ENCODE measurements at places on chromosomes 3 and 15. TPM values are rescaled to one million over a fixed set of nuclear protein-coding genes. Genes with fewer than 3 reads are reported as not detected.
A peak's percentile ranks its signal among the peaks of the same experiment; 100 is the strongest.

- DNase-seq, result no peak
Measured at GRCh38 chr15:78069052-78069414, 8.5 kb downstream of the TBC1D2B start.

DNA sequence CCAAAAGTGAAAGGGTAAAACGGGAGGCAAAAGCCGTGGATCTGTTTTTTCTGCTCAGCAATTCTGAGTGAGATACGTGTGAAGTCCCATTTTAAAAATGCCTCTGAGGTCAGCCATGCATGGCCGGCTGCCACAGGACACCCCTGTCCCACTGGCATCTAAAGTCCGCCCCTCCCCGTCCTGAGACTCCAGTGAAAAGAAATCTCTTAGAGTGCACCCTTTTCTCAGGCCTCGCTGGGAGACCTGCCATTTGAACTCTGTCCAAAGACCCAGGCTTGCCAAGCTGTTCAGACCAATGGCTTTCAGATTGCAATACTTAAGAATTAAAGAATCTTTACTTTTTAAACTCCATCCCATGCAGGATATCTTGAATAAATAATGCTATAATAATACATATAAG lies 61.0 kb upstream of the SLC24A5 start:
- DNase-seq, result no peak

GRCh38 chr15:48795901-48796300 lies 15.0 kb downstream of the CEP152 start:
- DNase-seq, result no peak

GRCh38 chr15:24961967-24962366 lies 7.2 kb downstream of the SNRPN start:
- DNase-seq, result no peak

DNA sequence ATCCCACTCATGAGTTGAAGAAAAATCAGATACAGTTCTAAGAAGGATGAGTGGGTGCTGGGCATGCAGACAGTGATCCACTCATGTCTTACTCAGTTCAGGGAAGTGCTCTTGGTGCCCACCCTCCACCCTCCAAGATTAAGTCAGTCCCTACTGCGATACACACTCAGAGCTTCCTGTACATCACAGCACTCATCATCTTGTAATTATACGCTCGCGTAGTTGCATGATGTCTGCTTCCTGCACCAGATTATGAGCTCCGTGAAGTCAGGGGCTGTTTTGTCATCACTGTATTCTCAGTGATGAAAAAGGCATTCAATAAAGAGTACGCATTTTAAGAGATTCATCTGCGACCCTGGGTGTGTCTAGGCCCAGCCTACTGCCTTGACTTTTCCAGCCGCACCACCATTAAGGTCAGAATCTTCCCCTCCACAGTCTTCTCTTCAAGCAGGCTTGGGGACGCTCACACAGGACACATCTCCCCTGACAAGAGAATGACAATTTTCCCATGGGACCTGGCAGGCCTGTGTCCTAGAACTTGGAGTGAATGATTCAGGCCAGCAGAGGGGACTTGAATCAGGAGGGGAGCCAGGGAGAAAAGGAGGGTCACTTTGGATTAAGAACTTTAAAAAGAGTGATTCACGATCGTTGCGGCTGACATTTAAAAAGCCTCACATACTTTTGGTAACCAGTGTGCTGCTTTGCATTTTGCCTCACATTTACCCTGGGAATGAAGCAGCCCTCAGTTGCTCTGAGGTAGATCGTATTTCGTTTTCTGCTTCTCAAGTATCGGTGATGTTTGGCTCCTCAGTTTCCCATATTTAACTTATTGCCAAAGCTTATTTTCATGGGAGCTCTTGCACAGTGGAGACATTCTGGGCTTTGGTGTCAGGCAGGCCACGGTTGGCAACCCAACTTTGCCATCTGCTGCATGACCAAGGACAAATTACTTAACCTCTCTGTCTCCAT lies 7.9 kb upstream of the PDE8A start:
- DNase-seq, result no peak

DNA sequence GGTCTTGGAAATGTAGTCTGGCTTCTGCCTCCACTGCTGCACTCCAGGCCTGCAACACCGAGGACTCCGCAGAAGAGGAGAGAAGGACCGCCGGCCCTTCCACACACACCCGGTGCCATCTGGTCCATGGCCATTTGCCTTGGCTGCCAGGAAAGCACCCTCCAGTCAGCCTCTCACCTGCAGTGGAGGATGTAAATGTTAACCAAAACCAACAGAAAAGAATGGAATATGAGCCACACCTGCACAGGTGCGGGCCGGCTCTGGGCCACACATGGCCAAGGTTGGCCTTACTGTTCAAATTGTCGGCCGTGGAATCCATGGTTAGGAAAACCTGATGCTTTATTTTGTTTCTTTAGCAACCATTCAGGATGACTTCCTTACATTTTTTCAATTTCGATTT lies 178.3 kb upstream of the C2CD4B start:
- no peak for DNase-seq

DNA sequence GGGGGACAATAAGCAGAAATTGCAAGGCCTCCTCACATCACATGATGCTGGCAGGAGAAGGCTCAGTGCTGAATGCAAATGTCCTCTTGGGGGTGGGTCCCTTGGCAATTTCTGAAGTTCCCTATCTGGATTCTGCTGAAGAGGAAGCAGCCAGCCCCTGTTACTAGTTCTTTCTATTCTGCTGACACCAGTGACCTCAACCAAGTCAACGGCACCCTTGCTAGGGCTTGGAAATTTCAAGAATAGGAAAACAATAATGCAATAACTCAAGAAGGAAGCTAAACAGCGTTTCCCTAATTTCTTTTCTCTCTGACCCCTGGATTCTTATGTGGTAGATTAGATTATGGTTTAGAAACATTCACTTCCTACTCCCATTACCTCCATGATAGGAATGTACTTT lies 46.2 kb upstream of the FOXP1 start:
- no peak for DNase-seq

DNA sequence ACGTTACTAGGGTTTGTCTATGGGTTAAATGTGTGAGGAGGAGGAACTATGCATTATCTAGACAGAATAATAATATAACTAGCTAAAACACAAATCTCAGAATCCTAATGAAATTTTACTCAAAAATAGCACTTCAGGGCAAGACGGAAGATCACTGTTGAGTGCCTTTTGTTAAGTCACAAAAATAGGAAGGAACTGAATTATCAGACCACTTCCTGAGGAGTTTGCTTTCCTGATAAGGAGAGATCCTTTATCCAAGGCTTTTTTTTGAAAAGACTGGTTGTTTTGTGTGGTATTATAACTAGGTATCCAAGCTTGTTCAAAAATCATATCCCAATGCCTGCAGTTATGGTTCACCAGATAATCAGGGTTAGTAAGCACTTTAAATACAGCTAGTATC lies 34.6 kb downstream of the NR2E3 start:
- no peak for DNase-seq

GRCh38 chr15:45203182-45203581 lies 15.4 kb upstream of the SHF start:
- DNase-seq, result no peak

DNA sequence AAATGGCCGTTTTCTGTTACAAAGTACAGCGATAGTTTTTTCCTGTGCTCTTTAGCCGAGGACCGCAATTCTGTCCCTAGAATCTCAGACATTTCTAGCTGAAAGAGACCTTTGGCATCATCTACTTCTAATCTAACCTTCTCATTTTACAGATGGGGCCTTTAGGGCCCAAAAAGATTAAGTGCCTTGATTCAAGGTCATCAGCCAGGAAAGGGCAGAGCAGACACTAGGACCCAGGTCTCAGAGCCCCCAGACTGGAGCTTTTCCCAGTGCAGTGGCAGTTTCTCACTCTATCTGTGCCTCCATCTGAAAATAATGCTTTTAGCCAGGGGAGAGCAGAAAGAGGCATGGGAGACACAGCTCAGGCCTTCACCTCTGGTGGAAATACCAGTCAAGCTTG lies 20.6 kb downstream of the ABHD2 start:
- DNase-seq, result no peak

DNA sequence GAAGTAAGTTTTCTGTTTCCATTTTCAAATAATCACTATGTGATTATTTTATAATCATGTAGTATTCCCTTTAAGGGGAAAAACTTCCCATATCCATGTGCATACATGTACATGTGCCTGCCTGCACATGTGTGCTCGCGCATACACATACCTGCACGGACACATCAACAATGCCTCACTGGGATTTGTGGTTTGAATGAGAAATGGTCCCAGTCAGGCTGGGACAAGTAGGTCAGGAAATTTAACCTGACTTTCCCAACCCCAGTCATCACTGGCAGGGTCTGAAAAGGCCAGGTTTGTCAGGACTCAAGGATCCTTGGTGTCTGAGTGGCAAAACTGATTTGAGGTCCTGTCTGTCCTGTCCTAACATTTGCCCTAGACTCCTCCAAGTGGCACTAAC lies 109.3 kb upstream of the MRPS22 start:
- no peak for DNase-seq

DNA sequence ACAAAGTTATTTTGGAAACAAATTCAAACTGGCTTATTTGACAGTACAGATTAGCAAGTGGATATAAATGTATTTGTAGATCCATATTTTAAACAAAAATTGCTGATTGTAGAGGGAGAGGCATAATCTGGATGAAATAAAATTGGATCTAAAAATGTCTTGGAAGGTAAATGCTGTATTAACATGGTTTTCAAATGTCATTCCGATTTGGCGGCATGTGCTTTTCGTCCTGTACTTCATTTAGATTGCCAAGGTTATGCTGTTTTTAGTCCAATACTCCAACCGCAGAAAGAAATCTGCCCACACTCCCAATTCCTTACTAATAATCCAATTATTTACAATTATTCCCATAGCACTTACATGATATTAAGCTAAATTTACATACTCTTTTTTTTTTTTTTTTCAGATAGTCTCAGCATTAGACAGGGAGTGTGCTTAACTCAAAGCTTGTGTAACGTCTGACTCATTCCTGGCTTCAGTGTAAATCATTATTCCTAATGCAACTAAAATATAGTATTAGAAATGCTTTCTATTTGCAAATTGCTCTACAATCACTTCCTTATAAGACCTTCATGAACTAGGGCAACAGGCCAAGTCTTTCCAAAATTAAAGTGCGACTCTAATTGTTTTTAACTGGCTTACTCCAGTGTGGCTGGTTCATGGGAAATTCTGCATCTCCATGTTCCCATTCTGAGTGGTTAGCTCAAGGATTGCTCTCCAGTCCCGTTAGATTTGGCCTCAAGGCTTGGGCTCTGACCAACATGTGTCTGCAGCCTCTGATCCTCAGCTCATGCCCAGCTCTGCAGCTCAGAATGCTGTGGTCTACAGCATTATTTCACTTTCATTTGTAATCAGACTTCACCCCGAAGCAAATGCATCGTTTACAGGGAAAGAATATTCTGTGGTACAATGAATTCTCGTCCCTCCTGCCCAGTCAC lies 103.9 kb downstream of the FBN1 start:
- peak; percentile 64 for DNase-seq

DNA sequence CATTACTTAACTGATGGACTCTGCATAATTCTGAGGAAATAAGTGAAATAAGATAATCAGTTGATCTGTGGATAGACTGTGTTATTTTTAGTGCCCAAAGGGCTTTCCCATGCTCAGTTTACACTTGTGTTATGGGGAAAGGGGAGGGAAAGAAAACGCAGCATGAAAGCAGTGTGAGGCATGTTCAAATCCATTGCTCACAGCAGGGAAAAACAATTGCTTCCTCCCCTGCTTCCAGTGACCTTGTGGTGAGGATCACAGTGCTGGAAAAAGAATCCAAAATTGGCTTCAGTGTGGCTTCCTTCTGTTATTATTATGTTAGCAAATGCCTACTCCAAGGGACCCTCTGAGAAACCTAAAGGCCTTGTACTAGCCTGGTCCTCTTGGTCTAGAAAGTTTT lies 285.1 kb upstream of the CDIN1 start:
- no peak for DNase-seq

DNA sequence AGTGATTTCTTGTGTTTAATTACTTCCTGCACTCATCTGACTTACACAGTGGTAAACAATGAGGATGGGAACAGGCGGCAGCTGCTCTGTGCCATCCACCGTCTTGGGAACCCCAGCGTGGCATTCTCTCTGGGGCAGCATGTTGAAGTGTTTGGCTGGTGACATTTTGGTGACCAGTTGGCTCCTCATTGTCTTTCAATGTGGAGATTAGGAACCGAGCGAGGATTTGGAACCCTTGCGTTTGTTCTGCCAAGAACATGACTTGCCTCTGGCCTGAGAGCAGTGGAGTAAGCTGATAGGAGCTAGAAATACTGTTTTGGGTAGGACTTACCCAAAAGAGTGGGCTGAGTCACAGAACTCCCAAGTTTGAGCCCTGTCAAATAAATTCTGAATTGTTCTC lies 88.8 kb downstream of the IGF1R start:
- DNase-seq, result no peak

DNA sequence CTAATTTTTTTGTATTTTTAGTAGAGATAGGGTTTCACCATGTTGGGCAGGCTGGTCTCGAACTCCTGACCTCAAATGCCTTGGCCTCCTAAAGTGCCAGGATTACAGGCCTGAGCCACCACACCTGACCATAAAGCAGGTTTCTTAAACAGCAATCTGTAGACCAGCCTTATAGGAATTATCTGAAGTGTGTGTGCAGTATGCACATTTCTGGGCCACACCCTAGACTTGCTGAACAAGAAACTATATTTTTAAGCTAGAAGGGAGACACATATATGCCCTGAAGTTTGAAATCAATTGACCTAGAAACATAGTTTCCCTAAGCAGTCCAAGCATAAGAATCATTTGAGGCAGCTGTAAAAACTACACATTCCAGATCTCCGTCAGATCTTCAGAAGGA lies 805.7 kb downstream of the TUSC7 start:
- no peak for DNase-seq

- DNase-seq, result no peak
Measured at GRCh38 chr3:128970740-128971047, 23.2 kb downstream of the CFAP92 start.

DNA sequence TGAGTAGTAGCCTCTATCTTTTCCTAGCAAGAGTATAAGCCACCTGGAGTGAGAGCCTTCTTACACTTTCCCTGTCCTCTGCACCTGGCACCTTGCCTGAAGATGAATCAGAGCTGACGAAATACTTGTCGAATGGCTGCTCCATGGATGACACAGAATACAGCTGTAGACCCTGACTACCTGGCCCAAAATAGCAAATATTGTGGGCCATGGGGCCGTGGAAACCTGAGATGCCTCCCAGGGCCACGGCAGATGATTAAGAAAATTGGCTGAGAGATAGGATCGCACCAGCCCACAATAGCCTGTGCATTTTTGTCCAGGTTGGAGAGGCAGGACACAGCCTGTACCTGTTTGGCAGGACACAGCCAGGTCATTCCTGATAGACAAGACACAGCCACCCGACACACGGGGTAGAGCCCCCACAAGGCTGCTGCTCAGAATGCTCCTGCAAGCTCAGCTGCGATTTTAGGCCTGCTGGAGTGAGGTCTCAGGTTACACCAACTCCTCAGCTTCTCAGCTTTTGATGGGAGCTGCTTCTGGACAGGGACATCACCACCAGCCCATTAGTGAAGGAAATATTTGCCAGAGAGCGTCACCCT lies 22.9 kb upstream of the TPM1 start:
- DNase-seq, result no peak

The TMCO5A gene
- total RNA-seq, result not detected

The CHRM5 gene
- not detected for total RNA-seq

The SLITRK3 gene
- 0.10 TPM for total RNA-seq

The PLCH1 gene
- total RNA-seq, result 2.0 TPM

The MKRN3 gene
- total RNA-seq, result 0.89 TPM

The KBTBD8 gene
- total RNA-seq, result 2.6 TPM

The SPTSSB gene
- 29.6 TPM for total RNA-seq

The SEMA6D gene
- total RNA-seq, result 13.9 TPM
